Germinal center (tissue), 1 donor: ENCODE measurements at places on chromosomes 6 and 20.

DNA sequence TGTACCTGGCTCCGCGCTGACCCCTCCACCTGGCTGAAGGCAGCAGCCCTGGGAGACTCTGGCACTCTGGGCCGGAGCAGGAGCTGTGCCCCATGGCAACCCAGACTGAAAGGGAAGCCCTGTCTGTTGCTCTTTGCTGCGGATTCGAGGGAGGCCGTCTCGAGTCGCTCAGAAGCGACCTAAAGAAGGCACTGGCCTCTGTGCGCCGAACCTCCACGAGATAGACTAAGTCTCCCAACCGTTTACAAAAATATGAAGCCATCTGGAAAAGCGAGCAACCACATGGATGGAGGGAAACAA is 10.5 kb upstream of the TBX18 start:
- no peak for DNase-seq

DNA sequence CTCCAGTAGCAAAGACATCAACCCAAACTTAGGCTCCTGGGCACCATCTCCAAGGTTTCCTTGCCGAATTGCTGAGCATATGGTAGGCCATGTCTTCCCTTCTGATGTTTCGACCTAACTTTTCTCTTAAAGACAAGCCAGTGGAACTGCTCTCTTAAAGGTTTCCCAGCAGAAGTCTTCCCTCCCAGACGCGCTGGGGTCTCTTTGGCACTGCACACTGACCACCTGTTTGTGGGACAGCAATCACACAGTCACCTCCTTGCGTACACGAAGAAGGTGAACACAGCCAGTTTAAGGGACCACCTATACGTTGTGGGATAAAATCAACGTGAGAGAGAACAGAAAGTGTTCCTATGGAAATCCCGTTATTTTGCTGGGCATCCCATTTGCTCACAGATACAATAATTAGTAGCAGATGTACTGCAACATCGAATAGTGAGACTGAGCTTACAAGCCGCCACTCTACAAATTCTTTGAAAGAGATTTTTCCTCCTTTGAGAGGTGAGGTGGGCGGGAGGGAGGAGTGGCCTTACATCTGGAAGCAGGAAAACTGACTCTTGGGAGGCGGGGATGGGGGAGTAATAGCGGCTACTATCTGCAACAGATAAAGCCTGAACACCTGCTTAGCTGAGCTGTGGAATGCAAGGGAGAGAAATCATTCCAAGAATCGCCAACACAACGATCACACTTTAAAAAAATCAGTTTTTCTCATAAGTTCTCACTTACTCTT is 9.9 kb downstream of the GRIK2 start:
- no peak for DNase-seq

DNA sequence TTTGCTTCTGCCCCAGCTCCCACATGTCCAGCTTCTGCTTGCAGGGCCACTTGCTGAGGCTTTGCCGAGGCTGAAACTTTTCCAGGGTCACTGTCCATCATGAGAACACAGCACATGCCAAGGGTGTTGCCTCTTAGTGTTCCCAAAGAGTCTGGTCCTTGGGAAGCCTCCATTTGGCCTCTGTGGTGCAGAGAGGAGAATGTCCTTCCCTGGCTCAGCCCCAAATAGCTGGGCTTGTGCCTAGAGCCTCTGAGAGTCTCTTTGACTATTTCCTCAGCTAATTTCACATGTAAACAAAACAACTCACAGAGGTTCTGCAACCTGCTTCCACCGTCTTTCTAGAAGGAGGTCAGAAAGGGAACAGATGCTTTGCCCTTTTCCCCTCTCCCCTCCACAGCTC is 40.4 kb upstream of the RAB23 start:
- DNase-seq, result no peak

GRCh38 chr20:48910347-48910781 is 11.1 kb upstream of the ARFGEF2 start:
- DNase-seq, result no peak

GRCh38 chr6:8085053-8085511 is 17.3 kb downstream of the EEF1E1 start:
- no peak for DNase-seq

- no peak for DNase-seq
Measured at GRCh38 chr6:145749632-145750031, 14.3 kb upstream of the EPM2A start.

DNA sequence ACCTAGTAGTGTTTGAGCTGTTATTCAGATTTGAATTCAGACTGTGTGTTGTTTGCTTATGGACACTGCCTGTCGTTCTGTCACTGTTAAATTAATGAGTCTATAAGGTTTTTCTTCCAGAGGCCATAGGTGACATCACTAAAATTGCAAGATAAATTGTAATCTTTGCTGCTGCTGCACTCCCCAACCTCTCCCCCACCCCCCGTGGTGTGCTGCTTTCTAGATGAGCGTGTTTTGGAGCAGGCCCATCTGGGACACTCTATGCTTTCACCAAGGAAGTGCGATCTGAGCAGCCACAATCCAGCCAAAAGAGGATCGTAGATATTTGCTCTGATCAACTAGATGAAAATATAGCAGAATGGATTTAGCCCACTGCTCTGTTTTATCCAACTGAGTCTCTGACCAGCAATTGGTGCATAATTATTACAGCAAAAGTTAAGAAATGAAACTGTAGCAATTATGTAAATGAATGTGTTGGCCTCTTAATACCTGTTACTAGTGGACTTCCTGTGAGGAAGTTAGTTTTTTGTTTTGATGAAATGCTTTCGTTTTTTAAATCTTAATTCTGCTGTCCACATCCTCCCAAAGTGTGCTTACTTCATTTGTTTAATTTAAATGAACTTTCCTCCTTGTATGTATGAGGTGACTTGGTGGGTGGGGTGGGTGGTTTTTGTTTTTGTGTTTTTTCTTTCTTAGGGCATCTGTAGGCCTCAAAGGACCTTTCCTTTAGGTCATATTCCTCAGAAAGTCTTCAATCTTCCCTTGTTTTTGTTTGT is 58.1 kb downstream of the RPRD1B start:
- peak; percentile 30 for DNase-seq

- peak; percentile 68 for DNase-seq
Measured at GRCh38 chr6:32685603-32686002, 19.1 kb upstream of the HLA-DQB1 start.

- no peak for DNase-seq
Measured at GRCh38 chr20:47775841-47776240, 9.4 kb downstream of the SULF2 start.

DNA sequence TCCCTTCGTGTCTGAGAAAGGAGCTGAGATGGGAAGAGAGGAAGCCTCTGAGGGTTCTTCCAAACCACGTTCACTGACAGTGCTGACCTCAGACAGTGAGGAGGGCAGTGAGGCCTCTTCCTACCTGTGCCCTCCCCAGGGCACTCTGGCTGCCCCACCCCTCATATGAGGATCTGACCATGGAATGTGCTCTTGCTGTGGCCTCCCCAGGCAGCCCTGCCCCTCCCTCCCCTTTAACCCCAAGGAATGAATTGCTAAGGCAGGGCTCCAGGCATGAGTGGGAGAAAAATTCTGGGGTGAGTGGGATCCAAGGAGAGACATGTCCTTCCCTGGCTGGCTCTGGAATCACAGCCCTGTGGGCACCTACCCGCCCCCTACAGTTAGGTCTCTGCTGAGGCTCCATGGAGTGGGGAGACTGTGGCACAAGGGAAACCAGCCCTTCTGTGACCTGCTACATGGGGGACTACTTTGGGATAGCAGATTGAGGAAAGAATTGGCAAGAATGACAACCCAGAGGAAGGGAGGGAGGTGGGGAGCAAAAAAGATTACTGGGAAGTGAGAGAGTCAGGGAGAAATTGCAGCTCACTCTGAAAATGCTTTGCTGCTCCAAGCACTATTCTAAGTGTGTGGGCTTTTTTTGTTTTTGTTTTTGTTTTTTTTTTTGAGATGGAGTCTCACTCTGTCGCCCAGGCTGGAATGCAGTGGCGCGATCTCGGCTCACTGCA is 29.4 kb downstream of the TNXB start:
- no peak for DNase-seq

- no peak for DNase-seq
Measured at GRCh38 chr6:105041880-105042279, 85.0 kb downstream of the LIN28B start.

GRCh38 chr6:23179994-23180393 is 610.6 kb downstream of the HDGFL1 start:
- DNase-seq, result no peak

GRCh38 chr20:23081263-23081819 is 4.8 kb downstream of the CD93 start:
- DNase-seq, result no peak
